ENCODE measurements at places on chromosomes 7 and 10.

DNA sequence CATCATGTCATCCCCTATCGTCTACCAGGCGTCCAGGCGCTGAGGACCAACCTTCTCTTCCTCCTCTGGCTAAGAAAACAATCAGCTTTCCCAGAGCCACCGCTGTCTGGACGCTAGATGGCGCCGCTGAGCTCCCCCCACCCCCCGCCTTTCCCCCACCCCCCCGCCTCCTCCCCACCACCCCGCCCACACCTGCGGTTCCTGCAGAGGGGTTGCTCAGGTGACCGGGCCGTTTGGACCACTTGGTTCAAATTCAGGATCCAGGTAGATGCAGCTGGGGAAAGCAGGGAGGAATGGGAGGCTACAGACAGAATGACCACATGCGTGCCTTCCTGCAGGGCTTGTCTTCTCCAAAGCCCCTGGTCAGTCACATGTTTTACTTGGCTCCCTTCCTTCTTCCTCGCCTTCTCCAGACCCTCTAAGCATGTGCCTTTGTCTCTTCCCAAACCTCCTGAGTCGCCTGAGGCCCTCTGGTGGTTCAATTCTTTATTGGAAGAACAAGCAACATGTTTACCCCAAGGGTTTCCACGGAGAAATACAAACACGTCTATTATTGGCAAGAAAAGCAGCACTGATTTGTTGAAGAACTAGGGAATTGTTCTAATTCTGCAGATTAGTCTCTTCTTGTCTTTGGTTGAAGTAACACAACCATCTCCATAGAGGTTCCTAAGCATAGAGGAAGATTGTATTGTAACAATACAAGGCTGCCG, 24.7 kb downstream of the AOC1 start:
- DNase-seq = peak; percentile 46

- no peak for DNase-seq
These were observed 105.4 kb downstream of the EPDR1 start for GRCh38 chr7:38025815-38026214.

- DNase-seq = no peak
These were observed 335.4 kb upstream of the MGMT start for GRCh38 chr10:129131457-129132132.

GRCh38 chr7:101885597-101885955, 68.2 kb downstream of the CUX1 start:
- no peak for DNase-seq

GRCh38 chr7:27890205-27890849, 150.4 kb downstream of the TAX1BP1 start:
- no peak for DNase-seq

DNA sequence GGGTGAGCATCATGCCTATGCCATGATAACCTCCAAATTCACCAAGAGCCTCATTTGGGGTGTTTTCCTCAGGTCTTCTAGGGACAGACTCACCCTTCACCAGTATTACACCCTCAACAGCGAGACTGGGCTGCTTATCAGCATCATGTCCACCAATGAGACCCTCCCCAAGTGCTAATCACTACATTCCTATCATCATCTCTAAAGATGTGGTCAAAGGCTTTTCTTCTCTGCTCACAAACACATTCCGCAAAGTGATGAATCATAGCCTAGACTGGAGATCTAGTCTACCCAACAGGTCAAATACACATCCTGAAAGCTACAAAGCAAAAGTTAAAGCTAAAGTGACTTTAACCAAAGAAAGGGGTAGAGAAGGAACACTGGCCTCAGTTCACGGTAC, 75.3 kb upstream of the C7orf33 start:
- no peak for DNase-seq

GRCh38 chr10:85922356-85923129, 444.1 kb downstream of the GRID1 start:
- no peak for DNase-seq

DNA sequence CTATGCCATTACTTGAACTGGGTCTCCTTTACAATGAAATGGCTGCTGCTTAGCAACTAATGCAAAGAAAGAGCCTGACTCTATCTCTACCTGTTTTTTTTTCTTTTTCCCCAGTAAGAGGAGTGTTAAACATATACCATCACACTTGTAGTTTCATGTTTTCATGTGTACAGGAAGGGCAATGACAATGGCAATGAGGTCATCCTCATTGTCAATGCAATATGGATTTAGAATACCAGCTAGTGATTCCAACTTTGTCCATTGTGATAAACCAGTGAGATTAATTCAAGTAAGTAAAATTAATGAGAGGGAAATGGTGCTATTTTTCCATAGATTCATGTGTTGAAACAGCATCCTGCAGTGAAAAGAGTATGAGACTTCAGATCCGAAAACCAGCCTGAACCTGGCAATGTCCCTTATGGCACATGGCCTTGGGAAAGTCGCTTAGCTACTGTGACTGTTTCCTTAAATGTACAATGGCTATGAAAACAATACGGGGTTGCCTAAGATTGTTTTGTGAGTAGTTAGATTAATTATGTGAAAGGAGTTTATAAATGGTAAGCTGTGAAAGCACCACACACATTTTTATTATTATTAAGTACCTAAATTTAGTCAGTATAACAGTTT, 11.2 kb downstream of the DGKI start:
- no peak for DNase-seq

DNA sequence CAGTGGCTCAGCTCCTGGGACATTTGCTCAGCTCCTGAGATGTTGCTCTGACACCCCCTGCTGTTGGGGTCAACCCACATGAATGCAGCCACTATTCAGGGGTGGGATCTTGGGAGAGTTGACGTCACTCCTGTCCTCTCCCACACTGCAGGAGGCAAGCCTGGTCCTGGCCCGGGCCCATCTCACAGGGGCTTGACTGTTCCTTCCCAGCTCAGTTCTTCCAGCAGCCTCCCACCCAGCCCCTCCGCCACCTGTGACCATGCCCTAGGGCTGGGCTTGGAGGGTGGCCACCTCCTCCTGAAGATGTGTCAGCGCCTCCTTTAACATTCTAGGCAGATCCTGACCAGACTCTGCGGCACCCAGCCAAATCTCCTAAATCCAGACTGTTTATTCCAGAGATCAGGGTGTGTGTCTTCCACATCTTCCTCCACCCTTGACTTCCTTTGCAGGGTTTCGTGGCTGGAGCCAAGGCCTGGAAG, 19.1 kb upstream of the OPALIN start:
- no peak for DNase-seq

GRCh38 chr7:81487516-81487915, 282.3 kb downstream of the HGF start:
- DNase-seq = no peak

DNA sequence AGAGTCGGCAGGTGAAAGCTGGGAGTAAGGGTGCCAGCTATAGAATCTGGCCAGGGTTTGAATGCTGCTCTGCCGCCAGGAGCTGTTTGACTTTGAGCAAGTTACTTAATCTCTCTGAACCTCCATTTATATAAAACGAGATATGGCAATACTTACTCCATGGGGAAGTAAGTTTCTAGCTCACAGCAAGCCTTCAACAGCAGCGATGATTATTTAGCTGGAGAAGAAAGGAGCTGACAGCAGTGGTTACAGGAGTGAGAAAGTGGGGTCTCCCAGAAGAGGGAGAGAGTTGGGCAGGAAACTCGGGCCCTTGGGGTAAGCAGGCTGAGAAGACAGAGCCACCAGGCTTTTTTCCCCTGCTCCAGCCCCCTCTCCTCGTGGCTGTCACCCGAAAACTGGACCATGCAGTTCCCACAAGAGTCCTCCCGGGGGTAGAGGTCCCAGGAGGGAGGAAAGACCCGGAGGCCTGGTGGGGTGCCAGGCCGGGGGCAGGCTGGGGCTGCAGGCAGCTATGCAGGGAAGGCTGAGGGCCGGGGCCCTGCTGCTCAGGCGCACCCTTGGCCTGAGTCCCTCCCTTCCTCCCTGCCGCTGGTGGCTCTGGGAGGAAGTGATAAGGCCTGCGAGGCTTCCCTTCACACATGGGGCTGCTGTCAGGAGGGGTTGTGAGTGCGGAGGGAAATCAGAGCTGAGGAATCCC, 3.5 kb downstream of the NOS3 start:
- no peak for DNase-seq

DNA sequence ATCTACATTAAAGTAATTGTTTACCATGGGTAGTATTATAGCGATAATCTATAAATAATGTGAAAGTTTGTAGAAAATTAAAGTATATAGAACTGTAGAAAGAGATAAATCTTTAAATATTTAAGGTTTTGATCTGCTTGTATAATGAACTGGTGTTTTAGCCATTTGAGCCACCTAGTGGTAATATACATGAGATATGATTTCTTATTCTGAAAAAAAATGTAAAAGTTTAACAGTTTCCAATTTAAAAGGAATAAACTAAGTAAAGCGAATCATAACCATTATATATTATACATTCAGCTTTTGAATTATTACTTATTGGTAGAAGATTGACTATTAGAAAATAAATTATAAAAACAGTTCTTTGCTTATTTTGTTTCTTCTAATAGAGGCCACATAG, 91.2 kb downstream of the OTUD1 start:
- no peak for DNase-seq

DNA sequence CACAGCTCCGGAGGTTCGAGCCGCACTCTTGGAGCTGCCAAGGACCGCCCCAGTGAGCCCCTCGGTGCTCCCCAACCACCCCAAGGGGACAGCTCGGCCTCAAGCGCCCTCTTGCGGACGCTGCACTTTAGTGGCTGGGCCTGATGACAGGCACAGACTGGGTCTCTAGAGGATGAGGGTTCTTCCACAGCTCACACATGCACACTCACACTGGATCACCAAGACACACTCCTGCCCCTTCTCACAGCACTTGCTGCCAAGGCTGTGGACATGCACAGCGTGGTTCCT, 2.1 kb downstream of the RET start:
- DNase-seq = no peak

DNA sequence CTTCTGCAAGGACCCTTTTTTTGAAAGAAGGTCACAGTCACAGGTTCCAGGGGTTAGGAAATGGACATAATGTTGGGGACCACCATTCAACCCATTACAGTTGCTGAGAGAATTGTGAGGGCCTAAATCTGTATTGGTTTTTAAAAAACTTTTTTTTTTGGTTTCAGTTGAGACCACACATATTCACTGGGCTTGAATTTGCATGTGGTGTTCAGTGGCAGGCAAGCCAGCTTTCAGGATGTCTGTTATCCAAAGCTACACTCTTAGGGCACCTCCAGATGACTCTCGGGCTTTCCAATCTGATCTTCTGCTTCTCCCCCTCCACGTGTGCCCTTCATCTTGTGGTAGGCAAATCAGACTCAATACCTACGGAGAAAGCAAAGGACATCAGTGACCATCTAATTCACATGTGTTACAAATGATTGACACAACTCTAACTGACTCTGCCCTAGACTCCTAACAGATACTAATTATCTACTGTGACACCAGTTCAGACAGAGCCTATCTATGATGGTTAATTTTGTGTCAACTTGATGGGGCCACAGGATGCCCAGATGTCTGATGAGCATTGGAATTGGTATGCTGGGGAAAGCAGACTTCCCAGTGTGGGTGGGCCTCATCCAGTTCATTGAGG, 93.3 kb upstream of the ELMO1 start:
- DNase-seq = no peak

DNA sequence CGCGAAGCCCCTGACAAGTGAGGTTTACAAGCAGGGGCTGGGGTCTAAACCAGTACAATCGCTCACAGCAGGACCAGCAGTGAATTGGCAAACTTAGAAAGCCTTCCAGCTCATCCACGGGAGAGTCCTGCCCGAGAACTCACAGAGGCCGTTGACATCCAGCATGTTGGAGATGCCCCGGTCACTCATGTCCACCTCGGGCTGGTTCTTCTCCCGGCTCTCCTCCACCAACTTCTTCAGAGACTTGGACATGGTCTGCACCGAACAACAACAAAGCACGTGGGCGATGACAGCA, 447 bp downstream of the RSU1 start:
- no peak for DNase-seq

- no peak for DNase-seq
These were observed 26.8 kb downstream of the GOLGA7B start for GRCh38 chr10:97876402-97876801.

DNA sequence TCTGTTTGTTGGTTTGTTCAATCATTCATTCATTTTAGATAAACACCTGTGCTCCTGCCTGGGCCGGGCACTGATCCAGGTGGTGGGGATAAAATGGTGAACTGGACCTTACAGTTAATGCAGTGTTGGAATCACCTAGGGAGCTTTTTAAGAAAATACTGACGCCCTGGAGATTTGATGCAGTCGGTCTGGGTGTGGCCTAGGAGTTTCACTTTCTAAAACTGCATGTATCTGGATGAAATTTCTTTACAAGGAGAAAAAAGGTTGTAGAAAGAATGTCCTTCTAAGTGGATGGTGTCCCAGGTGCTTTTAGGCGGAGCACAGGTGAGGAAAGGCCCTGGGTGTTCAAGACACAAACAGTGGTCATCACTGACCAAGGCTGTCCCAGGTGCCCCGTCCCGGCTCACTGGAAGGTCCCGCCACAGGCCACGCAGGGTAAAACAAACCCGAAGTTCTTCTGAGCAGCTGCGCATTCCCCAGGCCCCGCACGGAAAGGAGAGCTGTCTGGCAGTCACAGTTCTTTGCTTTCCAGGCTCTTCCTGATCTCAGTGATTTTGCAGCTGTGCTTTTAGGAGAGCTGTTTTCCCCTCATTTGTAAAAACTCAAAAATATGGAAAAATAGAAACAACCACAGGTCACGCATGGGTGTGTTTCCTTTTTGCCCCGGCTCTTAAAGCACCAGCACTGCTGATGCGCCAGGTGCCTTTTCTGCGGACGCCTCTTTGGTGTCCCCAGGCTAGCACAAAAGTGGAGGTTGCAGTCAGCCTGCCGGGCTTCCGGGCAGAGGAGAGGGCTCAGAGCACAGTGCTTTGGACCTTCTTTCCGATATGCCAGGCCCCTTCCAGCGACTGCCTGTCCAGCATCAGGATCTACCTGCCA, 161.9 kb downstream of the GRK5 start:
- no peak for DNase-seq

DNA sequence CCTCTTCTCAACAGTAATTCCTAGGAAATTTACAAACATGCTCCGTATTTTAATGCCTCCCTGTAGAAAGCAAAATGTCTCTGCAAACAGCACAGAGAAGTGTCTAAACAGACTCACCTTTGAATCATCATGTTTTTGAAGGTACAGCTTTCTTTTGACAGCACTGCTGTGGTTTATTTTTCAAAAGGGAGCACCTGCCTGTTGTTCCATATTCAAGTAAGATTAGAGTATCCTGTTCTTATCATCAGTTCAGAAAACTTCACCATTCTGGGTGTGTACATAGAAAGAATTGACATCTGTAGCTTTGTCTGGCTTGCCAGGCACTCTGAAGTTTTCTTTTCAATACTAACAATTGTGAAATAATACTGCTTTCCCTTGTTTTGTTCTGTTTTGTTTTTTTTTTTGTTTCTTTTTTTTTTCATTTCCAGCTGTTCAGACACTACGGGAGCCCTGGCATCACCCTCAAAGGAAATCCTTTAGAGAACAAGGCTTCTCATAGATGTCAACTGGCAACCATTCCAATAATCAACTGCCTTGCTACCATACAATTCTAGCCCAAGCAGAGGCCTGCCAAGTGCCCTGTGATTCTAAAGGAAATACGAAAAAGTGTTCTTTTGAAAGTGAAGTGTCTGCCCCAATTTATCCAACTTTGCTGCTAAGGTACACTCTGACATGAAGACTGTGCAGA, 275.9 kb downstream of the PRPF18 start:
- DNase-seq = no peak

- DNase-seq = no peak
These were observed 220.0 kb downstream of the KIF20B start for GRCh38 chr10:89921403-89921802.

- no peak for DNase-seq
These were observed 35.8 kb downstream of the RBM17 start for GRCh38 chr10:6124666-6125065.
